ENCODE measurements at places on chromosomes 16 and 17.

- DNase-seq: peak; percentile 29
Measured at GRCh38 chr16:82031116-82032084, 3.7 kb upstream of the HSD17B2 start.

GRCh38 chr17:15886804-15887203, 58.1 kb upstream of the ADORA2B start:
- no peak for DNase-seq

GRCh38 chr17:42660692-42661345, 1.7 kb downstream of the TUBG2 start:
- no peak for DNase-seq

GRCh38 chr16:50441486-50442157, 72.8 kb upstream of the BRD7 start:
- DNase-seq: no peak

DNA sequence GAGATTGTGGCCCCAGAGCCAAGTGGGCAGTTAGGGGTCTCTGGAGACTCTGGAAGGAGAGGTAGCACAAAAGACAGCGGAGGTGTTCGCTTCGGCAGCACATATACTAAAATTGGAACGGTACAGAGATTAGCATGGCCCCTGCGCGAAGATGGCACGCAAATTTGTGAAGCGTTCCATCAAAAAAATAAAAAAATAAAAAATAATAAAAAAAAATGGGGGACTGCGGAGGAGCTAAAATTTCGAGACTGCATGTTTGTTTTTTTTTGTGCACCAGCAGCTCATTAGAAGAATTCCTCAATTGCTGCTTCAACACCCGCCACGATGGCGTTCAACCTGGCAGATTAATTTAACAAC, 39.1 kb downstream of the IGF2BP1 start:
- DNase-seq: no peak

DNA sequence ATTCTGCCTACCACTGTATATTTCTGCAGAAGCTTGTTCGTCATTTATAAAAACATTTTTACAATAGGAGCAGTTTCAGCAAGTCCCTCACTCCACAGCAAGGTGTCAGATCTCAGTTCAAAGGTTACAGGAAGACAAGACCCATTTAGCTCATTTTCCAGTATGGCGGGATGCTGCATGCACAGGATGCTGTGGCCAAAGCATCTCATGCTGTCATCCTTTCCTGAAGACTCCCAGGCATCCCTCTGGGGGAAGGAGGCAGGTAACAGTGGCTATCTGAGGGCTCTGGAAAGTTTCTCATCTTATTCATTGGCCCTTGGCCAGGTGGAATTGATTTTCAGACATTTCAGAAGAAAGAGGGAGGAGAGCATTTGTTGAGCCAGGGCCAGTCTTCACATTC, 539.3 kb upstream of the CDH5 start:
- no peak for DNase-seq

DNA sequence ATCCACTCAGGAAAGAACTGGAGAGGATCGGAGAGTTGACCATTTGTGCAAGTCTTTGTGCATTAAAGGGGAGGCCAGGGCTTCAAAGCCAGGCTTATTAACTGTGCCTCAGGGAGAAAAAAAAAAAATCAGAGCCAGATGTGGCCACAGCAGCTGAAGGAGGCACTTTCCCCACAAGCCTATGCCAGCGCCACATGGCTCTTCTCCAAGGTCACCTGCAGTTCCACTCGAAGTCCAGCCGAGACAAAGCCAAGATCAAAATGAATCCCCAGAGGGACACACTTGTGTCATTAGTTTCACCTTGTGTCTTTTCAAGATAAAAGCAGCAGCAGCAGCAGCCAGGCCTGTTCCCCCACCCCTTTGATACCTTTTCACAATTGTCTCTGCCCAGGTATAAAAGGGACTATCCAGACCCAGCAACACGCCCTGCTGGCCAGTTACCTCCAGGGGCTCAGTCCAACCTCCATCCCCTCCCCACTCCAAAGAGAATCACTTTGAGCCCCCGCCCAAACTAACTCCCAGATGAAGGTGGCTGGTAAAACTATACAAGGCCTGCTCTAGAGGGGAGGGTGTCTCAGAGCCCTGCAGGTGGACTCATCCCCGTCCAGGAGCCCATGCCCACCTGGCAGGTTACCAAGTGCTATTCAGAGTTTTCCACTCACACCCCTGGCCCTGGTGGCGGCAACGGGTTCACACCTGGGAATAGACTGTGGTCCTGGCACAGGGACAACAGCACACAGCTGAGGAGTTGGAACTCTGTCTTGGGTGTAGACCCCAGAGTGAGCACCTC, 29.2 kb downstream of the AXIN2 start:
- DNase-seq: no peak

DNA sequence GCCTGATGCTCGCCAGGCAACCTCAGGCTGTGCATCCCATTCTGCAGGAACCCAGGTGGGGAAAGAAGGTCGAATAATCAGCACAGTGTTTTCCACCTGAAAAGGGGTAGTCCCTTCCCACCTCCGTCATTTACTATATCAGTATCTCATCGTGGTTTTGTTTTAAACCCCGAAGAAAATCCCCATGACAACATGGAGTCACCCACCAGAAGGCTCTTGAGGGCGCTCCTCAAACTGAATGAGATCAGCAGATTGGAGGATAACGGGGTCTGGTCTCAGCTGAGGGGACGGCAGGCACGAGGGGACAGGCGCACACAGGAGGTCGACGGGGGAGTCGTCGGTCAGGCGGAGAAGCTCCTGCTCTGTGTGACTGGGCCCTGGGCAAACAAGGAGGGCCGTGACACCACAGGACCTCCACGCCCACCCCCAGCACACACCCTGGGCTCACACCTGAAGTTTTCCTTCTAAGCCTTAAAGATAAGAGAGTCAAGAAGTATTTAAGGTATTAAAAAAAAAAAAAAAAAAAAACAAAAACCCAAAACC, 44.2 kb downstream of the MARF1 start:
- DNase-seq: no peak
